ENCODE measurements at places on chromosomes 6 and 20. TPM values are rescaled to one million over a fixed set of nuclear protein-coding genes. Genes with fewer than 3 reads are reported as not detected.

- DNase-seq: no peak
Observed at GRCh38 chr6:27260369-27260768, 12.9 kb downstream of the PRSS16 start.

TPMT gene
- 35.7 TPM for total RNA-seq

DNA sequence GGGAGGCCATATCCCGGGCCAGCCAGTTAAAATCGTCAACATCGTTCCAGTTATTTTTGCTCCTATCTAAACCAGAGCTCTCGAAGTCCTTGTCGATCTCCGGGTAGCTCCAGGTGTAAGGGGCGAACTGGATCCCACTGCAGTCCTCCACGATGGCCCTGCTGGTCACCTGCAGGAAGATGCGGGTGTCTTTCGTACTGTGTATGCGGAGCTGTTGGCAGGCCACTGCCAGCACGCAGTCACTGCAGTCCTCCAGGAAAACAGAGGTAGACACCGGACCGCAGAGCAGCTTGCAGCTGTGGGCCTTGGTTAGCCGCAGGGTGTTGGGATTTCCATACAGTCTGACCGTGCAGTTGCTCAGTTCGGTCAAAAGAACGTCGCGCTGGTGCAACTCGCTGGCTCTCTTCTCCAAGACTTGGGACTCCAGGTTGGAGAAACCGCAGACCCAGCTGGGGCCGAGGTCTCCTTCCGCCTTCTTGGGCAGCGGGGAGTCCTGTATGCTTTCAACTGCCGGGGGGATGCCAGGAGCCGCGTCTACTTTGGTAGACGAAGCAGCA, 742 bp downstream of the TBCC start:
- DNase-seq: no peak

- peak; percentile 86 for DNase-seq
Observed at GRCh38 chr6:33716890-33717632, 5.6 kb upstream of the UQCC2 start.

GRCh38 chr6:138004430-138005287, 102.6 kb downstream of the PERP start:
- DNase-seq: peak; percentile 58

GRCh38 chr6:131082335-131082734, 19.3 kb upstream of the EPB41L2 start:
- no peak for DNase-seq

SLC22A2 gene
- not detected for total RNA-seq

Measured in bronchial epithelial cell (primary cell).